H1 (cell line): ENCODE measurements at places on chromosomes 11 and 22. TPM values are rescaled to one million over a fixed set of nuclear protein-coding genes. Genes with fewer than 3 reads are reported as not detected.

DNA sequence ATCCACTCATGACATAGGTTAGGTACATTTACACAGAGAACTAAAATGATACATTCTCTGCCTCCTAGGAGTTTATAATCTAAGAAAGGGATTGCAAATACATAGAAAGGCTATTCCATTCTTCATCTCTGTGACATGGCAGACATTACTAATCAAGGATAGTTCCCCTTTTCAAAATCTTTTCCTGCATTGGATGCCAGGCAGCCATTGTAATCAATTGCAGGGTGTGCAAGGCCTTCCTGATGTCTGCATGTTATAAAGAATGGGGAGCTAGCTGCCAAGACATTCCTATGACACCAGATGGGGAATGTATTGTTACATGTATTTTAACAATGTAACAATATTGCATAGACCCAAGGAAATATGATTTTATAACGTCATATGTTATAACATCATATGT is 82.0 kb downstream of the KIRREL3 start:
- no peak overlapping the region for H3K27ac ChIP-seq
- no peaks in the 10 kb centered on the region for H3K27me3 ChIP-seq
- no peaks in the 10 kb centered on the region for H3K4me1 ChIP-seq
- H3K4me3 ChIP-seq = no peak overlapping the region

- no peak for DNase-seq
- H3K36me3 ChIP-seq = no peaks in the 10 kb centered on the region
- H3K4me1 ChIP-seq = 0 out of 2 replicates have a peak, but pooled peaks cover 2% of the 10 kb centered on the region
- peaks cover 2% of the 10 kb centered on the region for H3K27me3 ChIP-seq
Measured at GRCh38 chr11:2219318-2220017, 47.9 kb upstream of the TH start.

DNA sequence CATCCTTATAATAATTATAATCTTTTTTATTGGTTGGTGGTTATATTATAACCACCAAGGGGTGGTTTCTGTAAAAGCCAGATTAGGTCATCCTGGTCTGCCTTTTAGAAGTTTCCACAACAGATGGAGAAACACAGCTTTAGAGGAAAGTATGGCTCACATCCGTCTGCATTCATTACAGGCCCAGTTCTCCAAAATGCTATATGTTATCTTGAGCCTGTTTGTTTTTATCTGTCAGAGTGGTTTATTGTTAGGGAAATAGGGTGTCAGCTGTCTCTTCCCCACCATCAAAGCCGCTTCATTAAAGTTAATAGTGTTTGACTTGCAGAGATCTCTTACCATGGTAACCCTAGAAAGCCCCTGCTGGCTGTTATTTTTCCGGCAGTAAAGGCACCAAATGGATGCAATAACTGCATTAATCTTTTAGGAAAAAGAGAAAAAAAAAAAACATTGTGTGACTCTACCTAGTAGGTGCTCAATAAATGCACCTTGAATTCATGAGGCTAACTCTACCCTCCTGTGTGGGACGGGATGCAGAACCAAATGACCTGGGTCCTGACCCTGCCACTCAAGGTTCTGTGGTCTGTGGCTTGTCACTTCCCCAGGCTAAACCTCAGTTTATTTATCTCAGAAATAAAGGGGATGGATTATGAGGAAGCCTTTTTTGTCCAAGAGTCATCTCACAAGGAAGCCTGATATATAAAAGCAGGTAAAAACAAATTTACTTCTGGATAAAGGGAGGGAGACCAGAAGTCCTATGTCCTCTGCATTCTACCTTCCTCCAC is 118.3 kb downstream of the WT1 start:
- peaks cover 2% of the 10 kb centered on the region for H3K4me1 ChIP-seq
- H3K27ac ChIP-seq = no peak overlapping the region
- H3K27me3 ChIP-seq = no peaks in the 10 kb centered on the region
- DNase-seq = no peak
- H3K36me3 ChIP-seq = no peaks in the 10 kb centered on the region

GRCh38 chr11:79747406-79747805 is 306.6 kb upstream of the TENM4 start:
- no peaks in the 10 kb centered on the region for H3K27me3 ChIP-seq
- no peak overlapping the region for H3K4me3 ChIP-seq
- no peak for DNase-seq
- no peak overlapping the region for H3K27ac ChIP-seq
- no peaks in the 10 kb centered on the region for H3K36me3 ChIP-seq

- DNase-seq = peak; percentile 41
- H3K27me3 ChIP-seq = no peaks in the 10 kb centered on the region
- peaks cover 10% of the 10 kb centered on the region for H3K4me1 ChIP-seq
- H3K4me3 ChIP-seq = no peak overlapping the region
Measured at GRCh38 chr11:120034176-120034875, 103.6 kb downstream of the TRIM29 start.

DNA sequence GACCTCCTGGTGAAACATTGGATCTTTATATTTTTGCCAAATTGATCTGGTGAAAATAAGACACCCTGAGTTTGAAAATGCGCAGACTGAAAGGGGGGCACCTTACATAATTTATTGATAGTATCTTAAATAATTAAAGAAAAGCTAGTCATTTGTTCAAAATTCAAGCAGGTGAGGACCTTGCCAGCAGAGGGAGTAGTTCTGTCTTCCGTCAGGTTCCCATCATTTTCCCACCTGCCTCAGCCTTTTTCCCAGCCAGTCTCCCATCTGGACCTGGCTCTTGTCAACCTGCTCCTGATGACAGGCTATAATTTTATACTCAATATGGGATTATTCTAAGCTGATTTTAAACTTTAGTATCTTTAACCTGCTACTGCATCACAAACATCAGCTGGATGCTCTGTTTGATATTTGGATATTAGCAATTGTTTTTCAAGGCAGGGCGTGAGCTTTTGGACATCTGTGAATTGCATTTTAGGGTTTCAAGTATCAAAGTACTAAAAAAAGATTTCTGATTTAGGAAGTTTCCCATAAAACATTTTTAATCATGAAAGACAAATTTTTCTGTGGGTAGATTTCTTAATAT is 132.0 kb downstream of the ELP4 start:
- H3K4me1 ChIP-seq = no peaks in the 10 kb centered on the region
- no peaks in the 10 kb centered on the region for H3K36me3 ChIP-seq
- H3K27me3 ChIP-seq = no peaks in the 10 kb centered on the region

GRCh38 chr11:27204529-27204928 is 158.5 kb downstream of the CCDC34 start:
- no peak overlapping the region for H3K27ac ChIP-seq
- no peak for DNase-seq
- H3K4me3 ChIP-seq = no peak overlapping the region
- H3K36me3 ChIP-seq = no peaks in the 10 kb centered on the region
- peaks cover 8% of the 10 kb centered on the region for H3K4me1 ChIP-seq

DNA sequence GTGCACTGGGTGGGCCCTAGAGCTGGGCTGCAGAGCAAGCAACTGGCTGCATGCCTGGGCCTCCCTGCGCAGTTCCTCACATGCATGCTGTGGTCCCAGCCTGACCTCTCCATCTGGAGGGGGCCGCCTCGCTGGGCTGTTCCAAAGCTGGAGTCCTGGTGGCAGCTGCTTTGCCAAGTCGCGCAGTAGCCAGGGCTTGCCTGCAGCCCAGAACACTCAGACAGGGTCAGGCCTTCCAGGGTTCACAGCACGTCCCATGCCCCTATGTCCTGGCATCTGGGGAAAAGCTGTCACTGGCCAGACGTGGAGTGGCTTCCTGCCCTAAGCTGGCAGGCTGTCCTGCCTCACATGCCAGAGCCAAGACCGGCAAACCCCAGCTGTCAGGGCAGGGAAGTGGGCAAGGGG is 16.5 kb upstream of the CDC42EP2 start:
- no peaks in the 10 kb centered on the region for H3K27me3 ChIP-seq
- peaks cover 39% of the 10 kb centered on the region for H3K36me3 ChIP-seq
- no peak for DNase-seq

DNA sequence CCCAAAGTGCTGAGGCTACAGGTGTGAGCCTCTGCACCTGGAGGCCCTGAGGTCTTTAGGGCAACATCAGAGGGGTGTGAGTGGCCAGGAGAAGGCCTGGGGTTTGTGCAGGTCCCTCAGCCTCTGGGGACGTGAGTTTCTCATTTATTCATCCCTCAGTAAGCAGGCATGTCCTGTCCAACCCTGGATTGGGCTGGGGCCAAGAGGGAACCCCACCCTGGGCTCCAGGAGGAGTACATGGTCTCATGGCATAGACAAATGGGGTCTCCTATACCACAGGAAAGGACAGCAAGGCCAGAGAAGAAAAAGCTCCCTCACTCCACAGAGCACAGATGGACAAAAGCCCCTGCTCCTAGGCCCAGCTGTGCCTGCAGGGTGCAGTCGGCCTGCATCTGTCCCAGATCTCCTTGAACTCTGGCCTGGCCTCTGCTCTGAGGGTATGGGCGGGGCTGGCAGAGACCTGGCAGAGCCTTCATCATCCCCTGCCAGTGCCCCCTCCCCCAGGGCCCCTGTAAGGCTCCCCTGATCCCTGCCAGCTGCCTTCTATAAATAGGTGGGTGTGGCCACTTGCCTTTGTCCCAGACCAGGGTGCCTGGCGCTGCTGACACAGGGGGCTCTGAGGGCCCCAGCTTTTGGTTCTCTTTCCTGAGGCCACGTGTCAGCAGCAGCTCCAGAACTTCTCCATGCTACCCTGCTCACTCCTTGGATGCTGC is 34.6 kb downstream of the A4GALT start:
- no peak overlapping the region for H3K4me3 ChIP-seq
- H3K27me3 ChIP-seq = no peaks in the 10 kb centered on the region
- H3K36me3 ChIP-seq = no peaks in the 10 kb centered on the region
- H3K4me1 ChIP-seq = peaks cover 6% of the 10 kb centered on the region; the same call in 1 of the 2 replicates
- DNase-seq = no peak

GRCh38 chr11:115505175-115505574 is 960 bp upstream of the CADM1 start:
- no peak overlapping the region for H3K27ac ChIP-seq
- no peak for DNase-seq
- H3K36me3 ChIP-seq = no peaks in the 10 kb centered on the region
- peaks cover 27% of the 10 kb centered on the region for H3K27me3 ChIP-seq
- H3K4me3 ChIP-seq = peak overlapping the region; percentile 84

DNA sequence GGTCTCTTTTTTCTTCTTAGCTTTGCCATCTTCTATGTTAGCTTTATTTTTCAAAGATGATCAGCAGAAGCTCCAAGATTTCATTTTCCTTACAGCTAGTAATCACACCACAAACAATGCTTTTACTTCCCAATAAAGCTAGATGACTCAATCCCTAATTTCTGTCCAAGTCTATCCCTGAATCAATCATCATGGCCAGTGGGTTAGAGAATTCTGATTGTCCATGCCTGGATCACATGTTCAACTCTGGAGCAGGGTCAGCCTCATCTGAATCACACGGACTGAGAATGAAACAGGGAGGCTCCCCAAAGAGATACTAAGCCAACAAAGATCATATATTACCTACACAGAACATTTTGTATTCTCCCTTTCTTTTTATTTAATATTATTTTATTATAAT is 79.6 kb downstream of the BBOX1 start:
- no peaks in the 10 kb centered on the region for H3K36me3 ChIP-seq
- peaks cover 5% of the 10 kb centered on the region; the same call in 1 of the 2 replicates for H3K4me1 ChIP-seq
- no peaks in the 10 kb centered on the region for H3K27me3 ChIP-seq
- no peak overlapping the region for H3K4me3 ChIP-seq
- DNase-seq = no peak

GRCh38 chr11:77823775-77824174 is 2.8 kb downstream of the AAMDC start:
- H3K4me3 ChIP-seq = no peak overlapping the region
- H3K4me1 ChIP-seq = no peaks in the 10 kb centered on the region; the same call in 1 of the 2 replicates
- H3K27me3 ChIP-seq = no peaks in the 10 kb centered on the region
- H3K36me3 ChIP-seq = no peaks in the 10 kb centered on the region
- no peak overlapping the region for H3K27ac ChIP-seq
- DNase-seq = no peak

- H3K36me3 ChIP-seq = no peaks in the 10 kb centered on the region
- H3K27ac ChIP-seq = no peak overlapping the region
- H3K4me1 ChIP-seq = peaks cover 12% of the 10 kb centered on the region
- H3K27me3 ChIP-seq = no peaks in the 10 kb centered on the region
- no peak overlapping the region for H3K4me3 ChIP-seq
Measured at GRCh38 chr11:17575431-17576425, 28.7 kb downstream of the OTOG start.

DNA sequence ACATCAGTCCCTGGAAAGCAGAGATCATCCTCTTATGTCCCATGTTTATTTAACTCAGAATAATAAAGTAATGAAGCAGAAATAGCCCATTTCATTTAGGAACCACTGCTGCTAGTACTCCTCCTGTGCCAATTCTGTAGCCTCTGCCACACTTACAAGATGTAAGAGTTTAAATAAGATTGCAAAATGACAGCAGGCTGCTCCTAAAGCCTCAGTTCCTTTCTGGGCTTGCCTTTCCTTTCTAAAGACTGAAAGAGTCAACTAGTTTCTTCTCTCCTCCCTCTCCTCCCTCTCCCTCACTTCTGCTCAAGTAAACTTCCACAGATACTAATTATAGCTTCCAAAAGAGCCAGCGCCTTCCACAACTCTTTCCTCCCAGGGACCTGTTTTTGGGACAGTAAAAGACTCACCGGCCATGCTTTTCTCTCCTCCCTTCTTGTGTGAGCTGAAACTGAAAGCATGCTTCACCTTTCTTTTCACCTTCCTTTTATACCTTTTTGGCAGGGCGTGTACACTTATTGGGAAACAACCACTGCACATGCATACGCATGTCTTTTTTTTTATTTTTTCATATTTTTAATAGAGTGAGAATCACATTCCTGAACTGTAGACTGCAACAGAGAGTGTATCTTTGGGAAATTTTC is 26.1 kb upstream of the CARD16 start:
- no peaks in the 10 kb centered on the region for H3K27me3 ChIP-seq
- no peaks in the 10 kb centered on the region for H3K36me3 ChIP-seq
- H3K27ac ChIP-seq = no peak overlapping the region
- no peak for DNase-seq
- H3K4me1 ChIP-seq = no peaks in the 10 kb centered on the region

GRCh38 chr11:72576243-72576595 is 98.0 kb downstream of the PDE2A start:
- no peaks in the 10 kb centered on the region for H3K27me3 ChIP-seq
- no peak for DNase-seq
- no peaks in the 10 kb centered on the region for H3K4me1 ChIP-seq
- H3K36me3 ChIP-seq = no peaks in the 10 kb centered on the region
- no peak overlapping the region for H3K4me3 ChIP-seq
- no peak overlapping the region for H3K27ac ChIP-seq

TEX54 gene
- 1.2 TPM in 1 of 2 replicates, not detected in the other for total RNA-seq

RAG1 gene
- 0.58 and 0.90 TPM in 2 replicates for total RNA-seq

MYOD1 gene
- total RNA-seq = not detected in 2 replicates

APOL4 gene
- not detected in 2 replicates for total RNA-seq

FAM227A gene
- total RNA-seq = 3.8 and 3.9 TPM in 2 replicates

OR10A4 gene
- total RNA-seq = not detected in 2 replicates

TSPAN18 gene
- 8.8 and 10.2 TPM in 2 replicates for total RNA-seq

MMP10 gene
- 0.17 TPM in 1 of 2 replicates, not detected in the other for total RNA-seq

MRGPRX2 gene
- total RNA-seq = not detected in 2 replicates

SMIM35 gene
- not detected in 2 replicates for total RNA-seq

DNAJB7 gene
- not detected in 2 replicates for total RNA-seq

APOBEC3H gene
- 0.47 and 0.48 TPM in 2 replicates for total RNA-seq

MUC2 gene
- total RNA-seq = not detected in 2 replicates

MCAT gene
- 13.7 and 15.8 TPM in 2 replicates for total RNA-seq
